ENCODE measurements at places on chromosomes 5 and 9.

DNA sequence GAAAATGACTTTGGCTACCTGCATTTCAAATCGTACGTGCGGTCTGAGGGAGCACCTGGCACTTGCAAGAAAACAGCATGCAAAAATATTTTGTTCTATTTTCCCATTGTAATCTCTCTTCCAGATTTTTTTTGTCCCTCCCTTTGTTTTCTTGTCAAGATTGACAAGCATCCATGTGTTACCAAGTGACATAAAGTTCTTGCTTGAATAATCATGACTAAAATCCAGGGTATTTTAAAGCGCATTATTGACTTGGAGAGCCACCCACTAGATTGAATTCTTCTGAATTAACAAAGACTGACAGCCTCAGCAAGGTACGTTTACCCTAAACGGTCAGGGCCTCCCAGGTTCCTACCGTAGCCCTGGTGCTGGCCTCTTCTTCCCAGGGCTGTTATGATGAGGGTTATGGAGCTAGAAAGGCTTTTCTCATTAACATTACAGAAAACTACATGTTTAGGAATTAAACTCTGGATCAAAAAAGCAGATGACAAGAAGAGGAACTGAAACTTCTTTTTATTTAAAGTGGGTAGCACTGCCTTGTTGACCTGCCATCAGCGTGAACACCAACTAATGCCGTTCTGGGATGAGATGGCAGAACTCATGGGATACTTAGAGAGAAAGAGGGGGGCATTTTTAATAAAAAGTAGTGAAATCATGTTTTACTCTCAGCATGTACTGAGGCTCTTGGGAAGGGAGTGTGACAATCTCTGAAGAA lies 297.0 kb downstream of the EFNA5 start:
- no peak for DNase-seq

- peak; percentile 38 for DNase-seq
These were observed 42.9 kb upstream of the AFAP1L1 start for GRCh38 chr5:149228618-149229297.

DNA sequence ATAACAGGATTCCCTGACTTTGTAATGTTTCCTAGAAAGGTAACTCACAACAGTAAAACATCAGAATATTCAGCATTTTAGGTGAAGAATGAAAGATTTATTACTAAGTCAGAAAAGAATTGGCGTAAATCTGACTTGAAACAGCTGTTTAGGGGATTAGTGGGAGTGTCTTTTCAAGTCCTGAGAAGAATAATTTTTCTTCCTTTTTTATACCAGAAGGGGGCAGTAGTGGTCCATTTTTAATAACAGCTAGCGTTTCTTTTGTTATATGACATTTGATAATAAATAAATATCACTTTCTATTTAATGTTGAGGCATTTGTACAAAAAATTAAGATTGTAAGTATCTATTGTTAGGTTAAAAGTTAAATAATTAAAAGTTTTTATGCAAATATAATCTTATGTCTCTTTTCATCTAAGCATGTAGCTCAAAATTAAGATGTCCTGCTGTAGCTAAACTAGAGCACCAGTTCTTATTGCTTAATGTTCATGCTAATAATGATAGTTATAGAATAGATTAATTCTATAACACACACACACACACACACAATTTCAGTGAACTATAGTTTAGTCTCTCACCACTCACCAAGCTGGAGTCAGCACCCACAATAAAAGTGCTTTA lies 258.7 kb upstream of the ARRDC3 start:
- peak; percentile 48 for DNase-seq

DNA sequence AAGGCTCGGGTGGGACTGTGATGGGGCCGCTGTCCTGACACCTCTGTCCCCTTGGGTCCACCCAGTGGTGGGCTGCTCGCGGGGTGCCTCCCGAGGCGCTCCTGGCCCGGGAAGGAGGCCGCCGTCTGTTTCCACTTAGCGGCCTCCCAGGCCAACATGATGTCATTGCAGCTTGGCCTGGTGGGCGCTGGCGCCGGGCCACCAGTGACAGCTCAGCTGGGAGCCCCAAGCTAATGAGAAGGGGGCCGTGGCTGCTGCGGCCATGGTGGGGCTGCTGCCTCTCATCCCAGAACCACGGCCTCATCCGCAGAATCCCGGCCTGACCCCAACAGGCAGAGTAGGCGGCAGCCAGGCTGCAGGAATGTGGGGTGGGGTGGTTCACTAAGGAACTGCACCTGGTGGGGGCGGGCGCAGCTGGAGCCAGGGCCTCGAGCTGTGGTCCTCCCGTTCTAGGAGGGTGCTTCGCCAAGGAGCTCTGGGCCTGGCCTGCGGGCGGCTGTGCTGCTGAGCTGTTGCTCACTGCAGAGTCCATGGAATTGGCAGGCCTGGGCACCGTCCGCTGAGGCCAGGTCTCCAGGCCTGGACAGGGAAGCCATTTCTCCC lies 123.5 kb upstream of the COL5A1 start:
- DNase-seq = peak; percentile 65

GRCh38 chr5:473551-474192 lies 30.7 kb downstream of the EXOC3 start:
- DNase-seq = peak; percentile 33

DNA sequence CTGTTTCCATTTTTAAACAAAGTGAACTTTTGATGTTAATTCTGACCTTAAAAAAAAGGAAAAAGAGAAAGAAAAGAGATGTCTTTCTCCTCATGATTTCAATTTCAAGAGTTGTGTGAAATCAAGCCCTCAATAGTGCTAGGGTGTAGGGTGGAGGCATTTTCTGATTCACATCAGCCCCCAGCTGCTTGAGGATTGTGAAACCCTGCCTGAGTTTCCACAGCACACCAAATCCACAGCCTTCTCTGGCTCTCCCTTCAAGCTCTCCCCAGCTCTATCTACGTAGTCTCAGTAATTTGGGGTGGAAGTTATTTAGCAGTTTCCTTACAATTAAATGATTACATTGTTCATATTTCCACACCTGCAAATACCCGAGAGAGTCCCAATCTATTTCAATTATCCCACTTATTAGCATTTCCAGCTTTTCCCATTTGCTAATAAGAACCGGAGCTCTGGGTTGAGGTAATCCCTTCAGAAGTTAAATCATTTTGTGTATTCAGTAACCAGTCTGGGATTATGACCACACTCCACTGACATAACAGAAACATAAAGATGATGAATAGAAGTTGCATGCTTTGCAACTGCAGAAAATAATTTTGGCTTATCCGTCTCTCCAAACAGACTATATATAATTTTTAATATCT lies 54.9 kb downstream of the MTX3 start:
- DNase-seq = no peak

GRCh38 chr5:32507738-32508434 lies 63.3 kb upstream of the ZFR start:
- DNase-seq = peak; percentile 74

- DNase-seq = no peak
These were observed 35.7 kb downstream of the ELL2 start for GRCh38 chr5:95925939-95926338.

DNA sequence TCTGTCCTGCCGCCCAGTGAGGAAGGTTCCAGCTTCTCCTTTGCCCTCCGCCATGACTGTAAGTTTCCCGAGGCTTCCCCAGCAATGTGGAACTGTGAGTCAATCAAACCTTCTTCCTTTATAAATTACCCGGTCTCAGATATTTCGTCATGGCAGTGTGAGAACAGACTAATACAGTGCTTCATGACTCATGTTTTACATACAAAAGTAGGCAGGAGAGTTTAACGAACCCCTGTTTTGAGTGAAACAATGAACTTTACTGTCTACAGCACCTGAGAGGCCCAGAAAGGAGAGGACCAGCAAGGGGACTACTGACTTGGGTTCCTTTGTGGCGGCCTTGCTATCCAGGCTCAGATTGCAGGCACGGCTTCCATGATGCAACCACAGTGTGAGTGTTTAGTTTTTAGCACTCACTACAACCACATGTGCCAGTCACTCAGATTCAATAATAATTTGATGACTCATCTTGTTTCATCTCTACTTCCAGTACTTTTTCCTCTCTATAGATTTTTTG lies 139.1 kb upstream of the CLINT1 start:
- DNase-seq = no peak

DNA sequence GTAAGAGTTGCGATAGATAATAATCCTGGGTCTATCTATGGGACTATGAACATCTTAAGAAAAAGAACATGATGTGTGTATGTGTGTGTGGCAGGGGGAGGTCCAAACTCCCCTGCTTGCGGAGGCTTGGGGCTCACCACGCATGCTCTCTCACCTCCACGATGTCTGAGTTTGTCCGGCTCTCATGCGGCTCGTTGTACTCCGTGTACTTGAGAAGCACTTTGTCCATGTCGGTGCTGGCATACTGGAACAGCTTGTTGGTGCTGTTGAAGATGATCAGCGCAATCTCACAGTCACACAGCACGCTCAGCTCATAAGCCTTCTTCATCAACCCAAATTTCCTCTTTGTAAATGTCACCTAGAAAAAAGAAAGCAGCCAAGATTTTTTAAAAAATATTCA lies 78.5 kb downstream of the MEF2C start:
- no peak for DNase-seq

DNA sequence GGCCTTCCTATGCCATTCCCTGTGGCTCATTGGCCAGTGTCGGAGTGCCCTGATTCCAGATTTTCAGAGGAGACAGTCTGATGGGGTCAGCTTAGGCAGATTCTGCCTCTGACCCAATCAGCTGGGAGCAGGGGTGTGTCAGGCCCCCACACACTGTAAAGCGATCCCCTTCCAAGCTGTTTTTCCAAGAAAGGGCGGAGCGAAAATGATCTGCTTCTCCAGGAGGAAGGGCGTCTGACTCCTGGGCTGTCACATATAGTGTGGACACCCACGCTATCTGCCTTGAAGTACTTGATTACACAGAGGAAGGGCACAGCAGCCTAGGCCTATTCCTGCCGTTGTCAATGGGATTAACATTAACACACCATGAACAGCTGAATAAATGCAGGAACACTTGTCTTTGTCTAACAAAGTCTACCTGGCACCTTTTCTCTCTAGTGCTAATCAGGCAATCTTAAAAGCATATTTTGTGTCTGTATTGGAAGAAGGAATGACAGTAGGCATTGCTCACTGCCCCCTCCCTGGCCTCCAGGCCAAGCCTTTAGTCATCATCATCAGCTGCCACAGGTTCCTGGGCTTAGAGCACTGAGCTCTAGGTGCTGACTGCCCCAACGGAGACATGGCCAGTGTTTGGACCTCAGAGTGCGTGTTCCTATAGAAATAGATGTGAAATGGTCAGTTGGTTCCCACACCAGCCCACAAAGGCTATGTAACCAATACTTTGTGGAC lies 218.7 kb downstream of the MELK start:
- no peak for DNase-seq

DNA sequence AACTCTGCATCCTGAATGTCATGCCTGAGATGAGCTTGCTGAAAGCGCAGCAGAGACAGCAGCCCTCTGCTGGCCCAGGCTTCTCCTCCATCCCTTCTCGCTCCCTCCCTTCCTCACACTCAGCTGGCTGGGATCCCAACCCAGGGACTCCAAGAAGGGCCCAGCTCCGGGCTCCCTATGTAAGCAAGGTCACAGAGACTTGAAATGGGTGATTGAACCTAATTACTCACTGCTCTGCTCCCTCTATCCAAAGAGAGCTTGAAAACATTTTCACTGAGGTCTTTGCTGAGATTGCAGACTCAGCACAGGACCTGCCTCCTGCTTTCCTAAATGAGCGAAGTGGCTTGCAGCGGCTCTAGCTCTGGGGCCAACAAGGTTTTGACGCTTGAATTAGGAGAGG lies 42.8 kb downstream of the RAPGEF1 start:
- DNase-seq = peak; percentile 63

DNA sequence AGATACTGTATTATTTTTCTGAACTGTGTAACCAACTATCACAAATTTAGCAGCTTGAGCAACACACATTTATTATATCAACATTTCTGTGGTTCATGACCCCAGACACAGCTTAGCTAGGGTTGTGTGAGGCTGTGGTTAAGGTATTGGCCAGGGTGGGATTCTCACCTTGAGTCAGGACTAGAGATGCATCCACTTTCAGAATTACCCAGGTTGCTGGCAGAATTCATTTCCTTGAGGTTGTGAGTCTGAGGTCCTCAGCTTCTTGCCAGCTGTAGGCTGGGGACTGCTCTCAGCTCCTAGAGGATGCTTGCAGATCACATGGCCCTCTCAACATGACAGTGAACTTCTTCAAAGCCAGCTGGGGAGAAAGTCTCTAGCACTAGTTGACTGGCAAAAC lies 122.5 kb upstream of the RASGRF2 start:
- no peak for DNase-seq

DNA sequence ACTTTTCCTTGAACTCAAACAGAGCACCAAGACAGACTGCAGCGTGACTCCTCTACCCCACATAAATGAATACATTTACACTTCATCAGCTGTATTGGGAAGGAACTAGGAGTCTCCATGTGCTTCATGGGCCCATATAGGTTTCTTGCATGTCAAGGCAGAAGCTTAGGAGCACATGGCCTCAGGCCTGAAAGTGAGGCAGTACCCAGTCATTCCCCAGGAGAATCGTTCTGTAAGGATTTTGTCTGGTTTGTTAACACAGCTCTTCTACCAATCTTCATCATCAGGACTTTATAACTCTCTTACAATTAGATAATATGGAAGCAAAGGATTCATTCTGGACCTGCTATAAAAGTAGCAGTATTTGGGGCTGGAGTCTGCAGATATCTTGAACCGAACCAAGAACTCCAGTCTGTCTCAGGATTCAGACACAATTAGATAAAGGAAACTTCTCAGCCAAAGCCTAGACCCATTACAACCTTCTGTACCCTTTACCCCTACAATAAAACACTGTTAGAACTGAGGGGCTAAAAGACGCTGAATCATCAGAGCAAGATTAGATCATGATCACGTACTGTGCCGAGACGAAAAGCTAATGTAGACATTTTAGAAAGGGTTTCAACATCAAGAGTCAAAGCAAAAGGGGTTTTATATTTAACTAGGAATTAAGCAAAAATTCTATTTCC lies 385.5 kb upstream of the SLC30A5 start:
- DNase-seq = no peak

DNA sequence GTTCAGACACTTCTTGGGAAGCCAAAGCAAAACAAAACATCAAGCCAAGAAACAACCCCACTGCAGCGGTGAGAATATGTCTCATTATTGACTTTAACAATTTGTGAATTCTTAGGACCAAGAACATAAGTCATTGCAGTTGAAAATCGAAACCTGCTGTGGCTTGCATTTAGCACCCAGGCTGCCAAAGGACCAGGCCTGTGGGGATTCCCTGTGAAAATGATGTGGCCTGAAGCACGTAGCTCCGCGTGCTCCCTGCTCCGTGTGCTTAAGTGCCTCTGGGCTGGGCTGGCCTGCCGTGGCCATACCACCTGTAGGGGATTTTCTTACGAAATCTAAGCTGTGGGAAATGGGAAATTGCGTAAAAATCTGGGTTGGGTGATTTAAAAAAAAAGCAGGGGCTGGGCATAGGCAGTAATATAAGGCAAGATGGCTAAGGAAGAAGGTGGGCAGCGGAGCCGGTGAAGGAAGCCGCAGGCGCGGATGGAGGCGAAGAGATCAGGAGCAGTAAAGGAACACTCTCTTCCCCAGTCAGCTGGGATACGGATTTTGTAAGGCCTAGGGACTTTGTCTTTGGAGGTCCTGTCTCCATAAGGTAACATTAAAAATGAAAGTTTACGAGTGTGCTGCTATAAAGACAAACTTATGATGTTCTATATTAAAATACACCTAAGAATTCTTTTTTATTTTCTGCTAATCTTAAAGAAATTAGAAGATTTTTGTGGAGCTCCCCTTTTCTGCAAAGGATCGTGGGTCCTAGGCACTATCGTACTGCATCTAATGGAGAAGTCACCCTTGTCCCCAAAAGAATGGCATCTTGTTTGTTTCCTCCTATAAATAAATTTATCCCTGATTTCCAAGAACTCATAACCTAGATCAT lies 189.6 kb upstream of the SEMA6A start:
- DNase-seq = no peak

GRCh38 chr5:111859533-111860270 lies 102.7 kb upstream of the NREP start:
- peak; percentile 69 for DNase-seq
